GM12864 (cell line): ENCODE measurements at places on chromosomes 13 and 19.
A peak's percentile ranks its signal among the peaks of the same experiment; 100 is the strongest.

DNA sequence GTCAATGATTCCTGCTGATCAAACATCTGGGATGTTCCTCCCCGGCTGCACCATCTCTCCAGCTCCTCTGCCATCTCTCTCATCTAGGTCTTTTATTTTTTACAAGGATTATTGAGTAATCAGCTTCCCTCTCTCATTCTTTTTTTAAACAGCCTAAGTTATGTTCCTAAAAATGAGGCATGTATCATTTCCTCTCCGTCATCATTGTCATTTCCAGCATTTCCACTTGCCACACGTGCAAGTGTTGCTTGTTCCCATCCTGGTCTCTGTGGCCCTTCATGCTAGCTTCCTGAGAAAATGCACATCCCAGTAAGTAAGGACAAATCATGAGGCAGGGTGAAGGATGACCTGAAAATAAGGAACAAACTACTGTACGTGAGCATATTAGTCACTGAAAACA lies 102.7 kb upstream of the POSTN start:
- DNase-seq: no peak

GRCh38 chr13:40596484-40596883 lies 70.0 kb downstream of the FOXO1 start:
- DNase-seq: no peak

GRCh38 chr19:40416918-40417642 lies 3.9 kb upstream of the PRX start:
- DNase-seq: peak; percentile 55

- no peak for DNase-seq
Observed at GRCh38 chr13:112968380-112968909, 569 bp upstream of the MCF2L start.

DNA sequence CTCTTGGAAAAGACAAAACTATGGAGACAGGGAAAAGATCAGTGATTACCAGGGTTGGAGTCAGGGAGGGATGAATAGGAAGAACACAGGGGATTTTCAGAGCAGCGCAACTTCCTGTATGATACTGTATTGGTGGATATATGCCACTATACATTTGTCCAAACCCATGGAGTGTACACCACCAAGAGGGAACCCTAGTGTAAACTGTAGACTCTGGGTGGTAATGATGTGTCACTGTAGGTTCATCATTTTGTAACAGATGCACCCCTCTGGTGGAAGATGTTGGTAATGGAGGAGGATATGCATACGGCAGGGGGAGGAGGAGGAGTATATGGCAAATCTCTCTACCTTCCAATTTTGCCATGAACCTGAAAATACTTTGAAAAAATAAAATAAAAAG lies 68.1 kb downstream of the UFM1 start:
- no peak for DNase-seq

GRCh38 chr19:38745316-38745715 lies 1.0 kb upstream of the CAPN12 start:
- no peak for DNase-seq

DNA sequence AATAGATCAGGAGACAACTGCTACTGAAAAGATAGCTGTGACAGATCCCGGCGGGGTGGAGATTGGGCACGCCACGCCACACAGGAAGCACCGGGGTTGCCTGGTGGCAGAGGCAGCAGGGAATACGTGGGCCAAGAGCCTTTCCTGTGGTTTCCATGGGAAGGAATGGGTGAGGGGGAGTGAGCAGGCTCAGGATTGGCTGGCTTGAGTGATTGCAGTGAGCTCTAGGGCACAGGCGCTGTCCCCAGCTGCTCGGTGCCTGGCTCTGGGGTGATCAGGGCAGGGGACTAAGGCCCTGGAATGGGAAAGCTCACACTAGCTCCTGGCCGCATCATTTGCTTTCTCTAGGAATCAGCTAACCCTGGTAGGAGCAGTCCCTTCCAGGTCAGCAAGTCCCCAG lies 166.1 kb downstream of the USP12 start:
- DNase-seq: no peak

DNA sequence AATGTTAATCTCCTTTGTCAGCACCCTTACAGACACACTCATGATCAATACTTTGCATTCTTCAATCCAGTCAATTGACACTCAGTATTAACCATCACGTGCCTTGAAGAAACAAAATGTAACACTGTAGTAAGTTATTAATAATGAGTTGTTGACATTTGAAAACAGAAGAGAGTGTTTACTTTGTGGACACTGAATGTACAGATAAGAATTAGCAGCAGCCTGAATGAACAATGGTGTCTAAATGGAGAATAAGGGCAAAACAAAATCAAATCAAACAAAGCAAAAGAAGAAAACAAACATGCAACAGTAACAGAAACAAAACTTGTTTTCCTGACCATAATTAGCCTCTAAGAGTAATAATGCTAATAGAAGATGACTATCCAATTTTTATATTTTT lies 1191.1 kb upstream of the MIR17HG start:
- no peak for DNase-seq

DNA sequence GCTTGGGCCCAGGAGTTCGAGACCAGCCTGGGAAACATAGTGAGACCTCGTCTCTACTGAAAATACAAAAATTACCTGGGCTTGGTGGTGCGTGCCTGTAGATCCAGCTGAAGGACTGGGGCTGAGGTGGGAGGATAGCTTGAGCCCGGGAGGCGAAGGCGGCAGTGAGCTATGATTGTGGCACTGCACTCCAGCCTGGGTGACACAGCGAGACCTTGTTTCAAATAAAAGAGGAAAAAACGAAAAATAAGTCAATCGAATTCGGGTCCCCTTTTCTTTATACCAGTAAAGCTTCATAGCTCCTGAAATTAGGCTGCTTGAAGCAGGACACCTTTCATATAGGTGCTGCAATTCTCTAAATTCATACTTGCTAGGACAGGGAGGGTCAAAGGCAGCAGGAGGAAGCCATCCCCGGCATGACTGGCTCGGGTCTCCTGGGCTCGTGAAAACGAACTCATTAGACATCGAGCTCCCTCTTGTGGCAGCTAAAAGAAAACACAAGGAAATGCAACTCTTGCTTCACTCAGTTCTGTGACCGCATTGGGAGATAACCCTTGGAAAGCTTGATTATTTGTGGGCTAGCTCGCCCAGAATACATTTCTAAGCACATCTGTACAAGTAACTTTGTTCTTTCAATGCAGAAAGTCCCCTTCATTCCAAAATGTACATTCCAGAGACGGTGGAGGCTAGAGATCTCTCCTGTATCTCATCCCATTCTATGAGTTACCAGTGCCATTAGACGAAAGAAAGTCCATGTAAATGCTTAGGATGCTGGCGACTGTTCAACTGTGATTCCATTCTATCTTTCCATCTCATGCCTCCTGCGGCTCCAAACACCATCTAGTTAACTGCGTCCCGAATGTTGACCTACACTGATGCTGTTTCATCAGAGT lies 16.8 kb downstream of the FPR2 start:
- DNase-seq: peak; percentile 40

DNA sequence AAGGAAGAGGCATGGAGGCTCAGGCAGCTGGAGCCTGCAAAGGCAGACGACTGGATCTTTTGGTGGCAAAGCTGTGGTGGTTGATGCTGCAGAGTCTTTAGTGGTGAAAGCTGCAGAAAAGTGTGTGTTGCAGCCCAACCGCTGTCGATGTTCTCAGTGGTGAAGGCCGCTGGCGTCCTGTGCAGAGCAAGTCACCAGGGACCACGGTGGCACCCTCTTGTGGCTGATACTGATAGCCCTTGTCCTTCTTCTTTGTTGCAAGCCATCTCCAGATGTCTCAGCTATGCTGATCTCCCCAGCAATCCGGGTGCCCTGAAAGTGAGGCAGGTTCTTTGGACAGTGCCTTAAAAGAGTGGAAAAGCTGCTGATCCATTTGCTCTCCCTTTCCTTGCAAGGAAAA lies 610.9 kb upstream of the PCDH9 start:
- DNase-seq: no peak

DNA sequence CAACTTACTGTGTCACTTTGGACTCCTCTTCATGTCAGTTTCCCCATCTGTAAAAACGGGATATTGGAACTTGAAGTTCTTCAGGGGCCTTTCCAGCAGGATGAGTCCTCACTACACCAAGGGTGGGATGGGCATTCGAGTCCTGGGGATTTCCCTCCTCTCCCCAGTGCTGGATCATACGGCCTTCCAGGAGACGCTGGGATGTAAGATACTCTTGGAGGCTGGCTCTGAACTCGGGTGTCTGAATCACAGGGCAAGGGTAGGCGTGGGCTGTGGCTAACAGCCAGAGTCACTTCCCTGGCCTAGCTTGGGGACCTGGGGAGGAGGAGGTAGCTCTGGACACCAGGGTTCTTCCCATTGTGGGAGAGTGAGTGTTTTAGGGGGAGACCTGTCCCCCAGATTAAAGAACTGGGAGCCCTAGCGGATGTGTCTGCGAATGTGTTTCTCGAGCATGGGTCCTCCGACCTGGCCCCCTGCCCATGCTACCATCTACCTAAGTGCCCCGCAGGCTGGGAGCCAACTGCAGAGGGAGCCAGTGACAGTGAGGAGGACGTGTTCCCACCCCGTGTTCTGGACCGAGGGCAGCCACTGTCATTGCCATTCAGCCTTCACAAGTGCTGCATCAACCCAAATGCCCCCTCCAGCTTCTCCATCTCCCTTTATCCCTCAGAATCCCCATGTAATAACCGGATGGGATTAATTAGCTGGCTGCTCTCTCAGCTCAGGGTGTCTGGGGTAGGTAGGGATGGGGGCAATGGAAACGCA lies 2.4 kb upstream of the CYTH2 start:
- DNase-seq: no peak

- DNase-seq: no peak
Observed at GRCh38 chr19:55691561-55692481, 16.8 kb downstream of the EPN1 start.

DNA sequence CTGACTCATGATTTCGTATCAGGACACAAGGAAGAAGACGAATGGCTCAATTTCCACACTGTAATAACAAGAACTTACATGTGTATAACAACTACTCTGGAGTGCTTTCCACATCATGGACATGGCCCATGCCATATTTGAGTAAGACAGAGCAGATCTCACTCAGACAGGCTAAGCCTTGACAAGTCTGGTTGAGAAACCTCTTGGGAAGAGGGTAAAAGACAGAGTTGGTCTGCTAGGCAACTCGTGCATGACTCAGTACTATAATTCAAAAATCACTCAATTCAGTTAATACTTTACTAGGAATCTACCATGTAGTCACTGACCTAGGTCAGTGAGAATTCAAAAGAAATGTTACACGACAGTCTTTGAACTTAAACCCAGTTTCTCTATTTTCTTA lies 5.7 kb upstream of the THSD1 start:
- no peak for DNase-seq

- no peak for DNase-seq
Observed at GRCh38 chr19:2491130-2491801, 15.3 kb downstream of the GADD45B start.

DNA sequence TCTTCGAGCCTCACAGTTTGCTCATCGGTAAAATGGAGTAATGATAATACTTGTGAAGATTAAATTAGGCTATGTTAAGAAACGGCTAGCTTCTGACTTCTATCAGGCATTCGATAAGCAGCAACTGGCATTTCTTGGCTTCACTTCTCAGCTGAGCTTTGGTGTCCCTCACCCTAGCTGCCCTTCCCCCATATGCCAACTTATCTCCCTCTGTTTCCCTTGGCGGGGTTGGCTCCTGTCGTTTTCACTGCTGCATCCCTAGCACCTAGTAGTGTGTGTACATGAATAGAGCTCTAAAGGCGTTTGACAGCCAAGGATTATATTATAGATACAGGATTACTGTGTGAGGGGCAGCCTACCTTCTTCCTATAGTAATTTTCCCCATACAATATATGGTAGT lies 97.5 kb downstream of the TNFSF11 start:
- no peak for DNase-seq

- DNase-seq: no peak
Observed at GRCh38 chr19:12837225-12837624, 1.1 kb upstream of the MAST1 start.

- DNase-seq: peak; percentile 33
Observed at GRCh38 chr19:54158812-54159351, 639 bp downstream of the LENG1 start.

- no peak for DNase-seq
Observed at GRCh38 chr19:632579-633067, 714 bp downstream of the POLRMT start.

DNA sequence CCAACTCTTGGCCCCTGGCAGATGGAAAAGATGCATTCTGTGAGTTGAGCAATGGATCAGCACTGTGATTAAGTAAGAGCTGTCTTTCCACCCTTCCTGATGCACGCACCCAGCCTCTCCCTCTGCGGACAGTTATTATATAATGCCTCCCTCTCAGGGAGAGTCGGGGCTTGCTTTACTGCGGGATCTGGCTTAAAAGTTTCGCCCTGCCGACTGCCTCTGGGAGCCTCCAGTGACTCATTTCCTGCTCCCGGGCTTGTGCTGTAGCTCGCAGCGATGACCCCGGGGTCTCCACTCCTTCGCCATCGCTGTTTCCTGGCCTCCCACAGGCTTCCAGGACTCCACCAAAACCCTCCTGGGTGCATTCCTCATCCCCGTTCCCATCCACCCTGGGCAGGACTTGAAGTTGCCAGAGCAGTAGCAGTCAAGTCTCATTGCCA lies 107.4 kb upstream of the SLC7A1 start:
- no peak for DNase-seq

DNA sequence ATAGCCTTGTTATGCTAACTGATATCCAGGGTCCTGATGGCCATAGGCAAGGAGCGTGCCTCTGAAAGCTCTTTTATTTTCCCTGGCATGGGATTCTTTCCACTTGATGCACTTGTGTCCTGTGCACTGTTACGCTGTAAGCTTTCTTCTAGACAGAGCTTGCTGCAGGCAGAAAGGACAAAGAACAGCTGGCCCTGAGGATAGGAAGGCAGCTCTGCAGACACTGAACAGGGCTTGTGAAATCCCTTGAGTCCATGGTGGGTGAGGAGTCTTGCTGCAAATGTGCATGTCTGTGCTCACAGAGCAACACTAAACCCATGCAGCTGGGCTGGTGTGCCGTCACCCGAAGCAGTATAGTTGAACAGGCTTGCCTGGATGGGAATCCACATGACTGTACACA lies 126.6 kb downstream of the AKAP11 start:
- DNase-seq: no peak

DNA sequence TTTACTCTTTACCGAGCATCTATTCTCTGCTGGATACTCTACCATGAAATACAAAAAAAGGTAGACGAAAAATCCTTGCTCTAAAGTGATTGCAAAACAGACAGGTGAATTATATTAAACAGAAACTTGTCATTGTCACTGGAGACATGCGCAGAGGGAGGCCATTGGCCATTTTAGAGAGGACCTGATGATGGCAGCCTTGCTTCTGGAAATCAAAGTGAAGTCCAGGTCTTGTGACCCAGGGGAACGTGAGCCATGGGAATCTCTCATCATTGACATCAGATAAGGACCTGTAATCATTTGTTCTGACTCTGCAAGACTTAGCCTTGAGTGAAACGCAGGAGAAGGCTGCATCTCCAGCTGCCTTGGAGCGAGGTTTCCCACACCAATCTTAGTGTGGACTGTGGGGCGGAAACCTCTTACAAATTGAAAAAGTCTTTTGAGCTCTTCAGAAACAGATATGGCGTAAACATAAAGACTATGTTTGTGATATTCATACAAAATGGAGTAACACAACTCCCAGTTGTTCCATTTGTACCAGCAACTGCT lies 16.8 kb upstream of the SLC46A3 start:
- no peak for DNase-seq
